ENCODE measurements at places on chromosomes 7 and 10.

DNA sequence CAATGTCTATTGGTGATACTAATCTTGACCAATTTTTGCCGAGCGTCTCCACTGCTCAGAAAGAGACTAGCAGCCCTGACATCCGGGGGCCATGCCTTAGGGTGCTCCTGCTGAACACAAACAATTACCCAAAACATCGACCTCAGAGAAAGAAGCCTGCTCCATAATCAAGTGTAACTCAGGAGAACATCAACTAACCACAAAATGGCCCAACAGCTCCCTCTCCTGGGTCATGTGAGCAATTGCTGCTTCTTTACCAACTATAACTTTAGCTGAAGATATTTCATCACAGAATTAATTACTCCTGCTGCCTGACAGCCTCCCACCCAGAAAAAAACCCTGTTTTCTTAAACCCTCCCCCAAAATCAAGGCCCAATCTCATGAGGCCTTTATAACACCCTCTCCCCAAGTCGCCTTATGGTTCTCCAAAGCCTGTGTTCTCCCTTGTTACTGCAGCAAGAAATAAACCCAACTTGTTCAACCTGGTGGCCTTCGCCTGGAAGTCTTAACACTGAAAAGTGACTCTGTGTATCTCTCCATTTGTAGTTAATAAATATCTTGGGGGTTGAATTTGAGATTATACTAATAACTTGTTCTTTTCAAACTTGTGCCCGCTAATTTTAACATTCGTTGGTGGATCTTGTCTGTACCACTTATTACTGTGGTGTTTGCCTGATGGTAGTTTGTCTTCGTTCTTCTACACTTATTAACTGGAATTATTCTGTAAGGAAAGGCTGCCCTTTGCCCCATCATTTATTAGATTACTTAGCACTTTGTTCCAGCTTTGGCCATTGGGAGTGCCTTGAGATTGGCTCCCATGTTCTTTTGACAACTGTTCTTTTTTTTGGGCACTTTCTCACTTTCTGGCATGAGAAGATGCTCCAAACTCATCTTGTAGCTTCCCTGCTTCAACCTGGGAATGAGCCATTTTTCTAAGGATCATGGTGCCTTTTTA, 21.2 kb upstream of the RAMP3 start:
- DNase-seq, result peak; percentile 74

DNA sequence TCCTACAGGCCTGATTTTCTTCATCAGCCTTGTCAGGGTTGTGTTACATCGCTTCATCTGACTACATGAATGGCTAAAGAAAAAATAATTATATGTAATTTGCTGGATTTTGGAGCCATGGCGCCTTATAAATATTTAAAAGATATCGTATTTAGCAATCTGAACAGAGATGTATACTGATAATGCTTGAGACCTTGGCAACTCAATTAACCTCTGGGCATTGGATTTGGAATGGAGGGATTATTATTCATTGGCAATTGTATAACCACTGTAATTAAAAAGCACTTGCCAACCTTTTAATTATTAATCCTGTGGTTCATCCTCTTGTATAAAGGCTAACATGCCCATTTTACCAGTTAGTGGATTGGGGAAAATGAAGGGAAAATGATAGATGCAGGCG, 745.1 kb downstream of the CNTNAP2 start:
- no peak for DNase-seq

- no peak for DNase-seq
These were observed 4.7 kb upstream of the GAD2 start for GRCh38 chr10:26211781-26212444.

DNA sequence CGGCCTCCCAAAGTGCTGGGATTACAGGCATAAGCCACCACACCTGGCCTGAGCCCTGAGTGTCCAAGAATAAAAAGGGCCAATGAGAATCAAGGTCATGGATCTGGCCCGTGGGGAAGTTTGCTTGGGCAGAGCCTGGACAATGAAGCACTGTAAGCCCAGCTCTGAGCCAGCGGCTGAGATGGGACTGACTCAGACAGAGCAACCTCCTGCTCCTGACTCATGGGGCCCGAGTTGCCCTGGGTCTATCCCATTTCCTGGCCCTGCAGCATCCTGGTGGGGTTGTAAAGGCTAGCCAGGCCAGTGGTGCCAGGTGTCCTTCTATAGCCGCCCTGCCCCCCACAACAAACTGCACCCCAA, 5.2 kb upstream of the MYH16 start:
- DNase-seq, result no peak

- DNase-seq, result peak; percentile 25
These were observed 750.1 kb upstream of the SORCS1 start for GRCh38 chr10:107914450-107915214.

DNA sequence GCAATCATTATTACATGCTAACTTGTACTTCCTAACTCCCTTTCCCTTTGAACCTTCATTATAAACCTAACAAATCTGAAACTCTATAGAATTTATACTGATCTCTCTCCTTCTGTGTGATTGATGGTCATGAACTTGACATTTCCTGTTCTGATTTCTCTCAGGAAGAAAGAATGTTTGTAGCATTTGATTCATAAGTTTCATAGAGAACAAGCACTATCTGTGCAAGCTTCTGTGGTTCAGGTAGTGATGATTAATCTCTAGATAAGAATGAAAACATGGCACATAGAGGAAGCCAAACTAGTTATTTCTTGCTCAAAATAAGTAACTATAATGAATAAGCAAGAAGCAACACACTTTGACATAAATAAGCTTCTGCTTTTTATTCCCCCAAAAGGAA, 34.2 kb downstream of the TFPI2 start:
- DNase-seq, result no peak

DNA sequence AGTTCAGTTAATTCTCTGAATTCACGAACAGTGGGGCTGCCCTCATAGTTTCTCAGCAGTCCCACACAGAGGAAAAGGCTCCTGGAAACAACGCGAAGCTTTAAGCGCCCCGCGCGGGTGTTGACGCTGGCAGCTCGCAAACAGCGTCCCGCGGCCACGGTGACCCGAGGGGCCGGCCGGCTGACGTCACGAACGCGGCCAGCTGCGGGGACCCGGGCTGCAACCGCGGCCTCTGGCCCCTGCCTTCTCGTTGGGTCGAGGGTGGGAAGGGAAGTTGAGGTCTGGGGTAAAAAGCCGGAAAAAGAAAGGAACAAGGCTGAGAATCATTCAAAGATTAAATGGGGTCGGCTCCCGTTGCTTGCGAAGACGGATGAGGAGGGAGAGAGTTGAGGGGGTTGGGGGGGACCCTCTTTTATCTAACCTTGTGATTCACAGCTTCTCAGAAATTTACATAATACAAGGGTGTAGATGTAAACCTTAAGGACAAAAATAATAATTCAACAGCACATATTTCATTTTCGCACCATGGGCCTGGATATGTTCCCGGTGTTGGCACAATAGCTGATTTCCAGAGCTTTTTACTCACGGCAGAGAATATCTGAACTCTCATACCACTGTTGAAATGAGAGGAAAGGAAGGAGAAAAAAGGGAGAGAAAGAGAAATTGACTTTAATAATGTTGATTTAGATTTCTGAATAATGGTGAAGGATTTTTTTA, 7.3 kb upstream of the FEZF1 start:
- DNase-seq, result no peak

GRCh38 chr7:103751311-103751880, 238.1 kb downstream of the RELN start:
- DNase-seq, result no peak

DNA sequence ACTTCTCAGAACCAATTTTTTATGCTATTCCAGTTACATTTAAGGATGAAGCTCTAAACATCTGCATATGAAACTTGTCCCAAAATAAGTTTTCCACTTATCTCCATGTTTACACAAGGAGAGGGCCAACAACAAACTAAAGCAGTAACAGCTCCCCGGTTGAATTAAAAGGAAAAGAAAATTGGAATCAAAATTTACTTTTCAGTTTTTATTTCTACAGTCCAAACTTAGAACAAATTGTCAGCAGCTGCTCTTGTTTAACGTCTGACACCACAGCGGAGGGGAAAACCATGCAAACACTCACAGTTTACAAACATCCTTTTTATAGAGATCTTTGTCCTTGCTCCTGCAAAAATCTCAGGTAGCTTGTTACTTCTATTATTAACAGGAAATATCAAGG, 101.3 kb downstream of the COL28A1 start:
- DNase-seq, result no peak

- DNase-seq, result no peak
These were observed 80.8 kb downstream of the CARD11 start for GRCh38 chr7:2962865-2963264.

DNA sequence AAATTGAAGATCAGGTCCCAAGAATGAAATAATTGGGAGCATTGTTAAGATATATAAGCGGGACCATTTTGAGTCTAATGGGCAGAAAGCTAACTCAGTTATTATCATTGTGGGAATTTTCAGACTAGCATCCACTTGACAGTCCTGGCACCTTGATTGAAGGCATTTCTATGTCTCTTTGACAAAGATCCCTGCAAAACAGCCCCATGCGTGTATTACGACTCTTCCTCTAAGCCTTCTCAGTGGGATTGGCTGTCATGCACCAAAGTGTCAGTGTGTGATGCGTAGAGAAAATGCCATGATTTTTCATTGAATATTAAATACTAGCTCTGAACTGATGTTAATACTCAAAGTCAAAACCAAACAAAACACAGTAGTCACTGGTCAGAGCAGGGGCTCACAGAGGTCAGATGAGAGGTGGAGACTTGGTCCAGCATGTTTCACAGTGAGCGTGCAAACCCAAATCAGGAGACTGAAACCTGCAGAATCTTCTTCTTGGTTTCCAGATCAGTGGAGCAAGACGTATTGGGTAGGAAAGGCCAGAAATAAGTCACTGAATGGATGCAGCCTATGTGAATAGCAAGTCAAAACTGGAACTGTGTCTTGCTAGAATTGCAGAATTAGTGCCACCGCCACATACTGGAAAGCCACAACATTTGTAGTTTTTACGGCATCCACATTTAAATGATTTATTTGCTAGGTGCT, 303.6 kb upstream of the AKR1E2 start:
- DNase-seq, result no peak

- no peak for DNase-seq
These were observed 26.2 kb upstream of the BMPR1A start for GRCh38 chr10:86730227-86730626.

- DNase-seq, result peak; percentile 56
These were observed 37.9 kb downstream of the VOPP1 start for GRCh38 chr7:55534262-55534915.

- no peak for DNase-seq
These were observed 210.1 kb downstream of the CACNB2 start for GRCh38 chr10:18350340-18350739.

DNA sequence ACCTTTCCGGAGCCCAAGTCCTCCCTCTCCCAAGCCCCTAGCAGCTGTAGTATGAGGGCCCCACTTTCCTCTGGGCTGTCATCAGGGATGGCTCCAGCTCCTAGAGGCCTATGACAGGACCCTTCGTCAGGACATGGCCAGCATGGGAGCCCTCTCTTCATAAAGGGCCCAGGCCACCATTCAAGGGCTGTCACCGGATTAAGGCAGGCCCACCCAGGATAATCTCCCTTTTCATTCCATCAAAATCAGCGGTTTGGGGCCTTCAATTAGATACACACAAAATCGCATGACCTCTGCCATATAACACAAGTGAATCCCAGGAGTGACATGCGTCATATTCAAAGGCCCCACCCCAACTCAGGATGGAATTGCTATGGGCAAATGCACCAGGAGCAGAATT, 12.2 kb upstream of the GDF10 start:
- DNase-seq, result no peak

DNA sequence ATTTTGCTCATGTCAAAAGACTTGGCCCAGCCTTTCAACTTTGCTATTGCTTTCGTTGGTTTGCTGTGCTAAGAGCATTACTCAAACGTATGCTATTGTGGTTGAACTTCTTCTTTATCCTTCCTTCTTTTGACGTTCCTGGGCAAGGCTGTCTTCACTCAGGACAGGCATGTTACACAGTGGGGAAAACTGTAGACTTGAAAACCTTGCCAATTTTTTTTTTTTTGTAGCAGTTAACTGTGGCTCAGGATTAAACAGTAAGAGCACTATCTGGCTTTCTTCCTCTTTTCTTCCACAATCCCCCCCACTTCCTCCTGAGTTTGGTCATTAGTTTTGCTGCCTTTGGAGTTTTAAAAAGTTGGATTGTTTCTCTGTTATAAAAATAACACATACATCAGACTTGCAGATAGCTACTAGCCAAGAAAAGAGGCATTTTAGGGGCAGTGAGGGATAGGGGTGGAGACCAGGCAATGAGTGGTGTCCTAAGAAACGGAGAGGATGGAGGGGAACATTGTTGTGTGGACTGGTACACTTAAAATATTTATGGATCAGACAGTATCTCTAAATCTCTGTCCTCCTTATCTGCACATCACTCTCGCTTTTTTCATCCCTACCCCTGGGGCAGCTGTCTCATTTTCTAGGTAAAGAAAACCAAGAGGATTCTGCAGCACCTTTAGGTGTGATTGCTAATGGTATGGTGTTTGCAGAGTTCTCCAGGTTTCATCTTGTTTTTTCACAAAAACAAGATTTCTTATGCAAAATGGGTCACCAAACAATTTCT, 181.7 kb downstream of the LRMDA start:
- peak; percentile 94 for DNase-seq

- DNase-seq, result no peak
These were observed 4.4 kb downstream of the PON3 start for GRCh38 chr7:95391761-95392160.

DNA sequence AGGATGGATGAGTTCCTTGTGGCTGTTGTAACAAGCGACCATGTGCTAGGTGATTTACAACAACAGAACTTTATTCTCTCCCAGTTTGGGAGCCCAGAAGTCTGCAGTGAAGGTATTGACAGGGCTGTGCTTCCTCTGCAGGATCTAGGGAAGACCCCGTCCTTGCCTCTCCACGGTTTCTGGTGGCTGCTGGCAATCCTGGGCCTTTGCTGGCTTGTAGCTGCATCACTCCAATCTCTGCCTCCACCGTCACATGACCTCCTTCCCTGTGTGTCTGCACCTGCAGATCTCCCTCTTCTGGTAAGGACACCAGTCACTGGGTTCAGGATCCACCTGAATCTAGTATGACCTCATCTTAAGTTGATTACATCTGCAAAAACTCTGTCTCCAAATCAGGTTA, 115.6 kb downstream of the GLRX3 start:
- DNase-seq, result no peak

DNA sequence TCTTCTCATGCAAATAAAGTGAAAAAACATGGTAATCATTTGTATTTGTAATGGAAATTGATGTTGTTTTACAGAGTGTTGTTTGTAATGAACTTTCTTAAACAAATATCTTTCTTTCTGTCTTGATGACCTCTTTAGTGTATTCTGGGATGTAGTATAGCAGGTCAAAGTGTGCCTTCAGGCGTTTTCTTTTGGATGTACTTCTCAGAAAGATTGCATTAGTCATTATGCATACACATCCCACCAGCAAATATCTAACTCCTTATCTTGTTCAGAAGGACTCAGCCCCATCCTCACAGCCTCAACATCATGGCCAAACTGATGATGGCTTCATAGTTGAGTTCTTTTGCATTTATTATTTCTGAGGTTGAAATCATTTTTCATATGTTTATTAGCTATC, 124.7 kb downstream of the LRRC18 start:
- no peak for DNase-seq

- no peak for DNase-seq
These were observed 51.4 kb upstream of the SCIN start for GRCh38 chr7:12518920-12519681.
